ENCODE measurements at places on chromosomes 1 and 21. TPM values are rescaled to one million over a fixed set of nuclear protein-coding genes. Genes with fewer than 3 reads are reported as not detected.

The SMPDL3B gene
- 0.62 TPM for total RNA-seq

The FCRL4 gene
- total RNA-seq: not detected

The ABCG1 gene
- total RNA-seq: 3.4 TPM

The TLR5 gene
- 1.5 TPM for total RNA-seq

The WNT9A gene
- not detected for total RNA-seq

The RGSL1 gene
- total RNA-seq: not detected

The LRRC53 gene
- total RNA-seq: not detected

The CELA3B gene
- not detected for total RNA-seq

The LGR6 gene
- total RNA-seq: not detected

The PLA2G2D gene
- not detected for total RNA-seq

The OR6P1 gene
- total RNA-seq: not detected

The FHAD1 gene
- total RNA-seq: 2.0 TPM

The HES5 gene
- not detected for total RNA-seq

The SOX13 gene
- 11.5 TPM for total RNA-seq

The SPRR2G gene
- not detected for total RNA-seq

The STXBP3 gene
- 23.6 TPM for total RNA-seq

The BRINP2 gene
- 0.67 TPM for total RNA-seq

The CR2 gene
- not detected for total RNA-seq

The FAAH gene
- 3.4 TPM for total RNA-seq

The NUDT4B gene
- not detected for total RNA-seq

The GPR61 gene
- not detected for total RNA-seq

The LRRC7 gene
- total RNA-seq: 0.07 TPM

The CFHR2 gene
- total RNA-seq: not detected

The TTC22 gene
- total RNA-seq: not detected

The ALG6 gene
- total RNA-seq: 33.0 TPM

The CELA2A gene
- not detected for total RNA-seq

The CRNN gene
- not detected for total RNA-seq

The SERPINC1 gene
- not detected for total RNA-seq

The USP25 gene
- 27.5 TPM for total RNA-seq

The FAM131C gene
- 0.71 TPM for total RNA-seq

The AMIGO1 gene
- total RNA-seq: 2.3 TPM

The ZNF683 gene
- total RNA-seq: not detected
